ENCODE measurements at places on chromosomes 6 and 20.

DNA sequence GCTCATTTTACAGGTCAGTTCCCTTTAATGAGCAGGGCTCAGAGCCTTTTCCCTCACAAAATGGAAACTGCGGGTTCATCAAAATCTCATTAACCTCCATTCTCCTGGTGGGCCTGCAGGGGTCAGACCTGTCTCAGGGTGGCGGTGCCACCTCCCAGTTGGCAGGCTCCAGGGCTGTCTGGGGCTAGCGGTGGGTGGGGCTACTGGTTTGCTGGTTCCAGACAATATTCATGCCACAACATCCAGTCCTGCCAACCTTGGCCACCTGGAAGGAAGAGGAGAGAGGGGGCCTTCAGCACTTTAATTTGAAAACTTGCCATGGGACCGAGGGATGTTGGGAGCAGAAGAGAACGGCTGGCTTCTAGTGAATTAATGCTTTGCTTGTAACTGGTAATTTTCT, 41.9 kb upstream of the CTNNBL1 start:
- DNase-seq = peak; percentile 23

DNA sequence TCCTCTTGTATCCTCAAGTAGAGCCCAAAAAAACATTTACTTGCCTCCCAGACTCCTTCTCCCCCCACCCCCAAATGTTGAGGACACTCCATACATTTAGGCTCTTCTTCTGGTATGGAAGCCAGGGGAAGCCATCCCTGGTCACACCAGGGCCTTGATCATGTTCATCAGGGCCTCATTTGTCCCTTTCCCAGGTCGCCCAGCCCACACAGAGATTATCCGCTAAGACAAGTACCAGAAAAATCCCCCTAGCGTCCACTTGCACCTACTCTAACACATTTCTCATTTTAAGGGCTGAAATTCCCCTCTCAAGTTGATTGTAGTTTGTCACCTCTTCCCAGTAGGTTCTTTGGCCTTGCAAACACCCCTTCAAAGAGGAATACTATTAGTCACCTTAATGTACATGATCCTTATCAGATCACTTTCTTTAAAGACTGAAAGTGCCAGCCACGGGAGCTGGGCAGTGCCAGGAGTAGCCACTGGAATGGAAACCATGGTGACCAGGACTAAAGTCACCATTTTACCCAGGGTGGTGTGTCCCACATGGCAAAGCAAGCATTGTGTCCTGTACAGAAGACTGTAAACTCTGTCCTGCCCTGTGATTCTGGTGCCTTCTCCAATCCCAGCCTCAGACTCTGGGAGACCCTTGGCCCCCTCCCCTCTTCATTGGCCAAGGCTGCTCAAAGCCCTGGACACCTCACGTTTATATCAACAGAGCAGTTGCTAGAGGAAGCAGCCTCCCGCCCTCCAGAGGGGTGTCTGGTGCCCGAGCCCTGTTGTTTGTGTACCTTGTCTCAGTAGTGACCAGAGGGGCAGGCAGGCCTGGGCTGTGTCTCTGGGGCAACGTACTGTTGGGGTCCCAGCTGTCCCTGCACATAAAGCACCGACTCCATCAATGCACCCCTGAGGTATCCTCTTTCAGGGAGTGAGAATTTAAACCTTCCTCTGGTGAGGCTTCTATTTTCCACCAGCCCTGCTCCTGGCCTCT, 5.0 kb upstream of the APOBEC2 start:
- no peak for DNase-seq

GRCh38 chr20:10352934-10353824, 80.8 kb downstream of the MKKS start:
- DNase-seq = no peak

GRCh38 chr6:45462190-45463134, 84.7 kb upstream of the SUPT3H start:
- no peak for DNase-seq

All from activated CD4-positive, alpha-beta T cell treated with anti-CD3 and anti-CD28 coated beads, Interleukin-2, amount 10 ng/mL, durations not matched to agents 7 days and 5 days (primary cell).